Stimulated activated CD4-positive, alpha-beta T cell treated with anti-CD3 and anti-CD28 coated beads, TNF-alpha, amount 100 ng/mL, for 24 hours (primary cell): ENCODE measurements at places on chromosomes 12 and 14.

DNA sequence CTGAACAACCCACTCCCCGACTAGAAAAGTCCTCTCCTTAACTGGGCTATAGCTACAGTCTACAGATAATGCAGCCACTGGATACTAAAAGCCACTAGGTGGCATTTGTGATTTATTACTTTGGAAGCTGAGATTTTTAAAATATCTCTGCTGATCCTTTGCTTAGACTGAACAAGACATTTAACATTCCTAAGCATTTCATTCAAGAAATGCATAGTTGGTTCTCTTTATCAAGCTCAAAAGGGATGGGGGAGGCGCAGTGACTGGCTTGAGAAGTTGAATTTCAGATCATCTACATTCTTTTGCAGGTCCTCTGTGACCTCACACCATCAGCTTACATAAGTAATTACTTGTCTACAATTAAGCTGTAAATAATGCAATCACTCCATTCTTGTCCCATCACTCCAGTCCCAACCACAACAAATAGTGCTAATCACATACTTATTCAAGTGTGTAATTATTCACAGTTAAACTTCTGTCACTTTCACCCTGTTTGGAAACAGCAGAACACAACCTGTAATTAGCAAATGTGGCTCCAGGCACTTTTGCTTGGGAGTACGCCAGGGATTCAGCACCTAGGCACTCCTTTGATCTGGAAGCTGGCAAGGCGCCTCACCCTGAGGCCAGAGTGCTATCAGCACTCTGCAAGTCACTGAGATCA, 203.6 kb downstream of the NOVA1 start:
- DNase-seq = no peak

- DNase-seq = no peak
These were observed 177.0 kb downstream of the CEP128 start for GRCh38 chr14:80764496-80764895.

GRCh38 chr14:83816761-83817160, 1713.2 kb upstream of the FLRT2 start:
- no peak for DNase-seq

- no peak for DNase-seq
These were observed 59.6 kb downstream of the GNS start for GRCh38 chr12:64699504-64700115.

- DNase-seq = no peak
These were observed 1.9 kb downstream of the LRRK2 start for GRCh38 chr12:40226705-40227104.

- DNase-seq = peak; percentile 83
These were observed 52.3 kb upstream of the TMEM263 start for GRCh38 chr12:106903241-106903945.

GRCh38 chr12:69332815-69333358, 15.3 kb upstream of the LYZ start:
- DNase-seq = no peak

DNA sequence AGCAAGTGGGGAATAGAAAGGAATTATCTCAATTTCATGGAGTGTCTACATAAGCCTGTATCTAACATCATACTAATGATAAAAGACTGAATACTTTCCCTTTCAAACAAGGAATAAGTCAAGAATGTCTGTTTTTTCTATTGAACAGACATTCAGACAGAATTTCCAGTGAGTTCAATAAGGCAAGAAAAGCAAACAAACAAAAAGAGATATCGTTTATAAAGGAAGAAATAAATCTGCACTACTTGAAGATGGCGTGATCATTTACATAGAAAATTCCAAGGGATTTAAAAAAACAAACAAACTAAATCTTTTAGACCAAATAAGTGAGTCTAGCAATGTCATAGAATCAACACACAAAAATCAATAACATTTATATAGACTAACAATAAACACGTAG, 273.1 kb upstream of the FOXG1 start:
- no peak for DNase-seq

DNA sequence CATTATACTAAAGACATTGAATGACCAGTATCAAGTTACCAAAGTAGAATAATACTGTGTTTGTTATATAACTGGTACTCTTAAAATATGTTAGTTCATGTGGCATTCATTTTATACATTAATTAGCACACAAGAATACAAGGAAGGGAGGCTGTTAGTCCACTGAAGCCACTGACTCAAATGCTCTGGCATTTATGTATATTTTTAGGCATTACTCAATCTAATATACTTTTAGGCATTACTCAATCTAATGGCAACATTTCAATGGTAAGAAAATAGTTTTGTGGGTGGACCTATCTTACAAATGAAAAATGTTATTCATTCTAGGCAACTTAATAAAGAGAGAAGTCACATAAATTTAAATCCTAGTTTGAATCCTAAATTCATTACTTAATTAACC, 874.4 kb upstream of the USP15 start:
- no peak for DNase-seq

DNA sequence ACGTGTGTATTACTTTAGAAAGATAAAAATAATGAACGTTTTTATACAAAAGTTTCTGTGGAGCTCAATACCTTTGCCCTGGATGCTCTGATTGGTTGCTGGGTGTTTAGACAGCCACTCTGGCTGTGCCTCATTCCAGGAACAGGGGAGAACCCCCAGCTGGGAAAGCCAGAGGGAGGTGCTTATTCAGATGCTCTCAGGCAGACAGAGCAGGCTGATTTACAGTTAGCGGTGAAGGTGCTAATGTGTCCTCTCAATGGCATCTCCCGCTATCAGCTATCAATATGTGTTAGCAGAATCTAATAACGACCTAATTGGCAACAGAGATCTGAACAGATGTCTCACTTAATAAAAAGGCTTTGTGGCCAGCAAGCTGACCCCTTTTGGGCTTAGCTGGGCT, 402.3 kb downstream of the NUAK1 start:
- no peak for DNase-seq

- DNase-seq = no peak
These were observed 40.4 kb upstream of the A2M start for GRCh38 chr12:9156119-9156518.

DNA sequence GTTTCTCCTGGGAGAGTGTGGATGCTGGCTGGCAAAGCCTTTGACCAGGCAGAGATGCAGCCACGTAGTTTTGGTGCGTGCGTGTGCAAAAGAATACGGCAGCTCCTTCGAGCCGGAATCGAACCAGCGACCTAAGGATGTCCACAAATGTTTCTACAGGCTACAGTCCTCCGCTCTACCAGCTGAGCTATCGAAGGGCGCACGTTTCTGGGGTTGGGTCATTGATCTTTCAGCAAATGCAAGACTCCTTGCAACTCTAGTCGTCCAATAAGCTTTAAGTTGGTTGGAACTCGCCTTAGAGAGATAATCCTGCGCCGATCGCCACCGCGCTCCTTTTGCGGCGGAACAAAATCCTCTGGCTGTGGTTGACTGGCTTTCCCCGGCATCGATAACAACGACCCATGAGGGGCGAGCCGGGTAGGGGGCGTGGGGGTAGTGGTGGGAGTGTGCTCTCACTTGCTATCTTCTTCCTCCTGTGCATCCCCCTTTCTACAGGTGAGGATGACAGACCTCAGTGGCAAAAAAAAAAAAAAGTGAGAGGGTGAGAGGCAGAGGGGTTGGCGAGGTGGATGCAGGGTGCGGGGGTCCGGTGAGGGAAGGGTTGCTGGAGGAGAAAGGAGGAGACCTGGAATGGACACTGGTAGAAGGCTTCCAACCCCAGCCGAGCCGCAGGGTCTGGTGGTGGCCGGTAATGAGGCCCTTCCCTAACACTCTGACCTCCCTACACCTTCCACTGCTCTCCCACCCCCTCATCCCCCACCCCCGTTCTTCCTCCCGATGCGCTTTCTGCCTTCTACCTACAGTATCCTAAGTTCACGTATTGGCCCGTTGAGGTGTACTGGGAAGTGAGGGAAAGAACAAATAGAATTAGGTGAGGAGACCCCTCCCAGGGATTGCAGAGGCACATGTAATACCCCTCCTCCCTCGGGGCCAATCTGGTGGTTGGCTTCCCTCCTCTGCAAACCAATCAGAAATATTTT, 11.8 kb upstream of the OR6S1 start:
- peak; percentile 73 for DNase-seq

DNA sequence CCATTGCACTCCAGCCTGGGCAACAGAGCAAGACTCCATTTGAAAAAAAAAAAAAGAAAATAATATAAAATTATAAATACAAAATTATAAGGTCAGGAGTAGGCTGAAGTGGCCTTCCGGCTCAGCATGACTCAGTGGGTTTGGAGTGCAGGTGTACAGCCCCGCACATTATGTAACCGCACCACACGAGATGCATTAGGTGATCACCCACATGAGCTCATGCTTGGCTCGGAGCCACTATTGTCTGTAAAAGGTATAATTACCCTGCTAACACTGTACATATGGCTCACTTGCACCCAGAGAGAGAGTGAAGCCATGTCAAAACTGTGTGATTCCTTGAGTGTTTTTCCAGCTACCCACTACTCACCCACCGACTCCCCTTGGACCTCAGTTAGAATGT, 557.0 kb downstream of the SLC6A15 start:
- DNase-seq = no peak

DNA sequence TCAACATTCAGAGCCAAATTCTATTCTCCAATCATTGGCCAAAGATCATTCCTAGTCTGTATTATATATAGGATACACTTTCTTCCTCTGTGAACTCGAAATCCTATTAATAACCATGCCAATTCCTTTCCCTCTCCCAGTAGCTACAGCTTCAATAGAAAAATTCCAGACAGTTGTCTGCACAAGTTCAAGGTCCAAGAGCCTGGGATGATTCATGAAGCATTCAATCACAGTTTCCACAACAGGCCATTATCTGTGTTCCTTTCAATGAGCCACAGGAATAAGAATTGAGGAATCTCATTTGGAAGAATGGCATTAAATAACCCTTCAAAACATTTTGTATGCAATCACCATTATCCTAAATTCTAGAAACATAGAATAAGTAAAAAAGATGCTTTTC, 437.4 kb downstream of the RMST start:
- no peak for DNase-seq

DNA sequence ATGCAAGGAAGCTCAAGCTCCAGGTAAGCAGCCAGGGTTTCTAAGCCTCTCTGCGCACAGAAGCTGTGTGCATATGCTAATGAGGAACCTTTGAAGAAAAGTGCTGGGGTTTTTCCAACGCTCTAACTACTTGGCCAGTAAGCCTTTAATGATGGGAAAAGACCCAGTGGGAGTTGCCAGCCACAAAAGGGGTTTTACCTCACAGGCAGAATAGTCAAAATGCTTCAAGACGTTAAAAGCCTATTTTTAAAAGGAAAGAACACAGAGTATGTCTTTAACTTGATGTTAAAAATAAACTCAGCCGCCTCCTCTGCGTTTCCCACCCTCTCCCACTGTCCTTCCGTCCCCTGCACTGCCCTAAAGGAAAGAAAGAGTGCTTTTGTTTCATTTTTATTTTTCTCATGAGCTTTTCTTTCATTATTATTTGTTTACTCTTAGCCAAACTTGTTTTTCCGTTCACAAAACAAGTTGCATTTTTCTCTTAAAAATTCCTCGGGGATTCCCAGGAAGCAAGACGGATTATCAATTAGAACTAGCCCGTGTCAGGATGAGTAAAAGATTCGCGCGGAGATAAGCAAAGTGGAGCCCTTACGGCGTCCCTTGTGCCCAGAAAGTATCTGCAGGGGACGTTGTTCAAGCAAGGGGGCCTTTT, 209.8 kb upstream of the NUDT4 start:
- DNase-seq = peak; percentile 31

- no peak for DNase-seq
These were observed 10.1 kb upstream of the CCDC197 start for GRCh38 chr14:93986955-93987354.

GRCh38 chr12:121404734-121405133, 4.8 kb downstream of the RNF34 start:
- DNase-seq = no peak

GRCh38 chr12:113030875-113031525, 25.5 kb upstream of the DTX1 start:
- no peak for DNase-seq

- DNase-seq = no peak
These were observed 128.4 kb upstream of the SSTR1 start for GRCh38 chr14:38079268-38079667.

GRCh38 chr12:68538726-68539614, 71.7 kb upstream of the RAP1B start:
- DNase-seq = peak; percentile 11

DNA sequence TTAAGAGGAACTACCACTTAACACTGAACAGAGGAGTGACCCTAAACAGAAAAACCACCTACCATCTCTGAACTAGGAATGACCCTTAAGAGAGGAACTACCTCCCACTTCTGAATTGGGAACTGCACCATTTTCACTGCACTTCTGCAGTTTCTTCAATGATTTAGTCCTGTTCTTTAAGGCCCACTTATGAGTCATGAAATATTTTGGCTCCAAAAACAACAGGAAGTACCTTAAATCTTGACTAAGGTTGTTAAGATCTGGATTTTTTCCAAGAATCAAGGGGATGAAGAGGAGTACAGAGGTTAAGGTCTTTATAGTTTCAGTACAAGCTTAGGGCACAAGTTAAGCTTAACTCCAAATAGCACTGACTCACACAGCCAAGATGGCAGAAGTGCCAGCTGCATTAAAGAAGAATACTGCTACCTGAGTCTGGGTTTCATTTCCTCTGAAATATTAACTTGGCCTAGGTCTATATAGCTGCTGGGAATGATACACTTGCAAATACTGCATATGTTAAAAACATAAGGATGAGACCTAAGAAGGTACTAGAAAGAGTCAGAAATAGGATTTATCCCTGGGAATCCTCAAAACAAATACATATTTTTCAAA, 4.2 kb downstream of the NPC2 start:
- DNase-seq = no peak

- no peak for DNase-seq
These were observed 115.9 kb downstream of the BCL11B start for GRCh38 chr14:99156090-99156425.

- DNase-seq = no peak
These were observed 68.6 kb downstream of the RFLNA start for GRCh38 chr12:124363353-124363965.

- no peak for DNase-seq
These were observed 35.1 kb upstream of the KCNH3 start for GRCh38 chr12:49503674-49504180.

DNA sequence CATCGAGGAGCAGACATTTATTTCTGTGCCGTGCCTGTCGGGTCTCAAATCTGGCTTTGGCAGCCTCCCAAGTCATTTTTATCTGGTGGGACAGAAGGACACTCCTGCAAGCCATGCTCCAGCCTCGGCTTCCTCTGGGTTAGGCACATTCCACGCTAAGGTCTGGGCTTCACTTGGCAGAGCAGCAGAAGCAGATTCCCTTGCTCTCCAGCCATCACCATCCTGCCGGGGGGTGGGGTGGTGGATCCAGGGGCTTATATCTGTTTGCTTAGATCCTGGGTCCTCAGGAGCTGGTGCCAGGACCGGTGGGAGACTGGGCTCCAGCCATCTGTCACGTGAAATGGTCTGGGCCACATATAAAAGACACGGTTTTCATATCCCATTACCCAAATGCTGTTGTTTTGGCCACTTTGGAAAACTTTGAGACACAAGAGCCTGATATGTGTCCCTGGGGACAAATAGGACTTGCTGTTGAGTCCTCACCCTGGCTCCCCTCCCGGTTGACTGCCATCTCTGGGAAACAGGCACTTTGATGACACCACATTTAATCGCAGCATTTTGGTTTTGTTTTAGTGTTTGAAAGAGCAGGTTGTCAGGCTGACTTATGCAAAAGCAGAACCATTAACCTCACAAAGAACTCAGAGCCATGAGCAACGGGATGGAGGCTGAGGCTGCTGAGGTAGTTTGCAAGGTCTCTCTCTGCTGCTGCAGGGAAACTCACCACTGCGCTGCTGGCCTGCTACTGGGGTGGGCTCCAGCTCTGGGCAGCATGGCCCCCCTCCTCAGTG, 69.6 kb upstream of the PRMT8 start:
- DNase-seq = no peak
